ENCODE measurements at places on chromosomes 2 and 18.

DNA sequence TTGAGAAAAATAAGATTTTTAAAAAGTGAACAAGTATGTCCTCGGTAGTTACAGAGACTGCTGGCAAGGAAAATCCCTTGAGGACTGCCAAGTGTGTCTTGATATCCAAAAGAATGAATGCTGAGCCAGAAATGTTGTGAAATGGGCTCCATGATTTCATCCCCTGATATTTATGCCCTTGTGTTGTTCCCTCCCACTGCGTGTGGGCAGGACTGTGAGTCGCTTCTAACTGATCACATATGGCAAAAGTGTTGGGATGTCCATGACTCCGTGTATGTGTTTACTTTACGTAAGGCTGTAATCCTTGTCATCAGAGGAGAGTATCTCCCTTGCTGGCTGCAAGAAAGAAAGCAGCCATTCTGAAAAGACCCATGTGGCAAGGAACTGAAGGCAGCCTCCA is 285.1 kb downstream of the SS18 start:
- DNase-seq = no peak

- DNase-seq = no peak
Observed at GRCh38 chr2:34533585-34534183, 934.6 kb upstream of the FAM98A start.

DNA sequence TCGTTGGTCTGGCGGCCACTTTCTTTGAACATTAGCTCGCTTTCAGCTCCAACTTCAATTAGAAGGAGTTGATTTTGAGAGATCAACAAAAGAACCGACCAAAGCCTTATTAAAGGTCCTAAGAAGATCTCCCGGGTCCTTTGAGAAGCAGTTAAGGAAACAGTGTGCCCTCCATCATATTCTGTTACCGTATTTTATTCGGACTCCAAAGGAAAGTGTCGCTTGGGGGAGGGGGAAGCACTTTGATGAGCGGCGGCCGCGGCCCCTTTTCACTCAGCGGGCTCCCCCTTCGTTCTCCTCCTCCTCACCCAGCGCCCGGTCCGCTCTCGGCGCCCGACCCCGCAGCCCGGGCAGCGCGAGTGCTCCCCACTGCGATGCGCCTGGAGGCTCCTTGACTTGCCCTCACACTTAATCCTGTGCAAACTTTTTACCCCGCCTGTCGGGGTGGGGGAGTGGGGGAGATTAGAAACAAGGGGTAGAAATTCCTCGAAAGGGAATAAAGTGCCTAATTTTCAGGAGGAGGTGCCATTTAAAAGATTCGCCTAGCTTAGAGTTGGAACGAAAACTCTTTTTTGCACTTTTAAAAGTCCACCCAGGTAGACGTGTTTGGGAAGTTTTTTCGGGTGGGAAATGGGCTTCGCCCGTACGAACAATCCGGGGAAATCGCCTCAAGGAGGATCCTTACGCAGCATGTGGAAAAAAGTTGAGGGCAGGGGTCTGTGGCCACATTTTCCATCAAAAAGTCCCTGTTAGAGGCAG is 1.2 kb upstream of the OTX1 start:
- no peak for DNase-seq

GRCh38 chr2:209976698-209977385 is 25.6 kb upstream of the RPE start:
- no peak for DNase-seq

DNA sequence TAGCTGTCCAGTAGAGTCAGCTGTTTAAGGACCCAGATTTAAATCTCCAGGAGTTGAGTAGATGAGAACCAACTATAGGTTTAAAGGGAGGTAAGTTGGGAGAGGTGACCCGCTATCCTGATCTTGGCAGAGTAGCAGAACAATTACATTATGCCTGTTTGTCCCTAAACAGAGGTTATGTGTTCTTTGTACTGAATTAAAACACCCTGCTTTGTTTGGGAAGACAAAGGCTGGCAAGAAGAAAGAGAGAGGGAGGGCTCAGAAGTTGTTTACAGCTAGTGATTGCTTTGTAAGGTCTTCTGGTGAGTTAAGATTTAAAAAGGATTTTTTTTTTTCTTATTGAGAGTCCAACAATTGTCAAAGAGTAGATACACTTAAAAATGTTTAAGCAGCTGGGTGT is 37.3 kb downstream of the USP14 start:
- DNase-seq = no peak

GRCh38 chr2:105739426-105739825 is 5.3 kb upstream of the NCK2 start:
- no peak for DNase-seq

GRCh38 chr2:124882423-124882822 is 857.3 kb downstream of the CNTNAP5 start:
- no peak for DNase-seq

DNA sequence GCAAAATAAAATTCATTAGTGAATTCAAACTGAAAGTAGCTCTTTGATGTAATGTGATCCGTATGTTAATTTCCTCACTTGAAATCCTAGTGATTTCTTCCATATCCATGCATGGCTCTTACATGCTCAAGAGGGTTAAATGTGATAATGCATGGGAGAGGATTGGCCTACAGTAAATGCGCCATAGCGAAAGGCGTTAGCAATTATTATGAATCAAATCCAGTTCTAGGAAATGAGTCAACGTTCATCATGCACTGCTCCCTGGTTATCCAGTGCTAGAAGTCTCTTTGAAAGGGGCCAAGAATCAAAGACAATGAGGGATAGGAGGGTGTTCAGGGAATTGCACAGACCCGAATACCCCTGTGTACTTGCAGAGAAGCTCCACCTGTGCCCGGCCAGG is 101.4 kb upstream of the RASGRP3 start:
- DNase-seq = no peak

DNA sequence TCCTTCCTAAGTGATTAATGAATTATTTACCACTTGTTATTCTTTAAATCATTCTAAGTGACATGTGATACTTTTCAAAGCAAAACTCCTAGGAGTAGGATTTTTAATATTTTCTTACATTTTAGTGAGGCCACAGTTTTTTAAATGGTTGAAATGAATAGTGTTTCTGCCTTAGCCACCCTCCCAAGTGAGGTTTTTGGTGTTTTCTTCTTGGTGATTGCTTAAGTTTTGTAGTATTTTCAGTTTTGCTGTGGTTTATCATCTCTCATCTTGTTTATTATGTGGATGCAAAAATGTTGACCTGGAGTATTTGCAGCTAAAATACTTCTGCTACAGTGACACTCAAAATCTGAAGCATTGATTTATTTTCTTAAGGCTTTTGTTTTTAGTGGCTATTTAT is 9.8 kb downstream of the AFTPH start:
- no peak for DNase-seq

- DNase-seq = peak; percentile 58
Observed at GRCh38 chr2:26922405-26923188, 47.8 kb upstream of the MAPRE3 start.

GRCh38 chr2:45156605-45157004 is 147.4 kb upstream of the SIX2 start:
- DNase-seq = no peak

DNA sequence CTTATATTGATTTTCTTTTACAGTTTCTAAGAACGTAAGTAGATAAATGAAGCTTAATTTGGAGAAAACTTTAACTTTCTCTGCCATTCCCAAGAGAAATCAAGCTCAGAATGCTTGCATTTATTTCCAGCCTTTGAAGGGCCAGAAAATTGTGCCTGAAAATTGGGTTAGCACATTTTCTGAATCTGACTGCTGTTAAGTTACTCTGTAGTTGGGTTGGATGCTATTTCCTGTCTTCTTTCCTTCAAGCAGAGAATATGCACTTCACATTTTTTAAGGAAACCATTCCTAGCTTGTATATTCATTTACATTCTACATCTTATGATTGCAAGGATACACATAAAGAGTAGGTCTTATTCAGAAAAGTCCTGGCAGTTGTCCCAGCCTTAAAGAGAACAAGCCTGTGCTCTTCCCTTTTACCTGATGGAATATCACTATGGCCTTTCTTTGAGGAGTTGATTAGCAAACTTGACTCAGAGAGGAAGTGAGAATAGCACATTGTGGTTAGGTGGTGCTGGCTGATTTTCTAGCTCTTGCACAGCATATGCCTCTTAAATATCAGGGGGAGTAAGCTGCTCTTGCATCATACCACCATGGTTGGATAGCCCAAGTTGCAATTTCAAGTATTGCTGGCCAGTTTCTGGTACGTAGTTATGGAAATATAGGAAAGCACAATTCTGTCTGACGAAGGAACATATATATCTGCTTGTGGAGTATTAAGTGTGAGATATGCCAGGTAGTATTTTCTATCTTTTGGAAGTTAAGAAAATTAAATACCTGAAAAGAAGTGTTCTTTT is 133.7 kb downstream of the COMMD1 start:
- DNase-seq = no peak

- DNase-seq = no peak
Observed at GRCh38 chr2:68404164-68404563, 39.1 kb downstream of the PLEK start.

DNA sequence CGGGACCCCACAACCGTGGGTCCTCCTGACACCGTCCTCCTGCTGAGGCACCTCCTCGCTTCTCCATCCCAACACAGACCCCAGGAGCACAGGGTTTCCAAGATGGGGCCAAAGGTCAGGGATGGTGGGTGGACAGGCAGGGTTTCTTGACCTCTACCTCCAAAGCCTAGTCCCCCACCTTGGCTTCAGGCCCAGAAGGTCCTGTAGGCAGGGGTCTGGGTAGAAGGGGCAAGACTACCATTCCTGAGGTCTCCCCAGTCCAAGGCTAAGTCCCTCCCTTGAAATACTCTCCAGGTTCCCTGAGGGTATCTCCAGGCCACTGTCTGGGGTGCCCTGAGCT is 7.1 kb downstream of the CYP26B1 start:
- no peak for DNase-seq

- no peak for DNase-seq
Observed at GRCh38 chr2:37582481-37583220, 88.8 kb downstream of the CDC42EP3 start.

DNA sequence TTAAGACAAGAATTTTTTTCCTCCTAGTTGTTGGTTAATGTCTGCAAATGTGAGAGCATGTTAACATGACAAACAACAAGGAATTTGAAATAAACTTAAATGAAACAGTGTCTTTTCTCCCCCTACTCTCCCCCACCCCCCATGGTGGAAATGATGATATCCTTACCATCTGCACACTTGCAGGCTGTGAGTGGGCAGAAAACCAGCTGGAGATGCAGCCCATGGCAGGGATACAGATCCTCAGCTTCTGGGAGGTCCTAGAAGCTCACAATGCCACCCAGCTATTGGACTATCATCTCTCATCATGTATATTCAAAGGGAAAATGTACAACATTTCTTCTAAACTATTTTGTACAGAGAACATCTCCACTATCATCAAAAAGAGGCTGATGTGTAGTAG is 196.8 kb downstream of the SLC8A1 start:
- DNase-seq = no peak

DNA sequence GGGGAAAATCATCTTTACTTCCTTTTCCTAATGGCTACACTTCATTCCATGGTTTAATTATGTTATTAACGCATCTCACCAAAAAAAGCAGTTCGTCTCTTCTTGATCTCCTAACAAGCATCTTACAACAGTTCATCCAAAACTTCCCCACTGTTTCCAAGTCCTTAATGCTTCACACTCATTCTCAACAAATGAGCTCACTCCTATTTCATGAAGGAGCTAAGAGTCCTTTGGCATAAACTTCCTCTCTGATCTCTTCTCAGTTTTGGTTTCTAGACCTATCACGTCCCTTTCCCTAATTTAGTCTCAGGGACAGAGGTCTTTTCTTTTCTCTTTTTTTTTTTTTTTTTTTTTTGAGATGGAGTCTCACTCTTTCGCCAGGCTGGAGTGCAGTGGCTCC is 205.9 kb upstream of the SLC39A10 start:
- DNase-seq = no peak

- DNase-seq = no peak
Observed at GRCh38 chr2:112602917-112603316, 18.5 kb downstream of the CHCHD5 start.

DNA sequence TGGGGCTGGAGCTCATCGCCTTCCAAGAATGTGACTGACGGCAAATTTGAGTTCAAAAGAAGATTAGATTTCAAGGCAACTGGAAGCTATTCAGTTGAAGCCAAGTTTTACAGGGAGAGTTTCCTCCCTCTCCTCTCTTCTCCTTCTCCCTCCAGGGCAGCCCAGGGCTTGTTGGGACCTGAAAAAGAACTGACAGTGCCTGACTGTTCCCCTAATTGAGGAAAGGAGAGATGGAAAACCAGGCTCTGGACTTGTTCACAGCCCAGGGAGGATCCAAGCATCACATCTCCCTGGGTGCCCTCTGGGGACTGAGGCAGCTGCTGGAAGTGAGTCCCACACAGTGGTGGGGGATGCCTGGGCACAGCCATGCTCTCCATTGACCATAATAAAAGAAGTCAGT is 88.1 kb downstream of the THNSL2 start:
- no peak for DNase-seq

DNA sequence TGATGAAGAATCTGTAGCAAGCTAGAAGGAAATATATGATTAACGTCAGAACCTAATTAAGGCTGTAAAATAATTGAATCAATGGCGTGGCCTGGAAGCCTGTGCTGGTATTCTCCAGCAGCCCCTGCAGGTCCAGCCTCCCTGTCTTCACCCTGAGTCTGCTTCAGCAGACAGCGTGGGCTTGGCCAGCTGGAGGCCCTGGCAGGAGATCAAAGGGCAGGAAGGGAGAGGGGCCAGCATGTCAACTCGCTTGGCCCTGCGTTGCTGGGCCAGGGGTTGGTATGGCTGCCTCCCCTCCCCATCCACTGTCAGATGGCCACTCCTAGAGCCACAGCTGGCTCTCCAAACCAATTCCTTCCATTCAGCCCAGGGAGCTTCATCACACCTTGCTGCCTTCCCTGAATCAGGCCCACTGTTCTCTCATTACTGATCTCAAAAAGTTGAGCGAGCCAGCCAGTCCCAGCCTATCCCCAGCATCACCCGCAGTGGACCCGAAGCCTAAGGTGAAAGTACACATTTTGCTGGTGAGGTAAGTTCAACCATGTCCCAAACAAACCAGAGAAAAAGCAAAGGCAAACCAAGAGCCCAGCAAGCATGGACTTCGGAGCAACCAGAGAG is 228.4 kb upstream of the AGAP1 start:
- DNase-seq = no peak

DNA sequence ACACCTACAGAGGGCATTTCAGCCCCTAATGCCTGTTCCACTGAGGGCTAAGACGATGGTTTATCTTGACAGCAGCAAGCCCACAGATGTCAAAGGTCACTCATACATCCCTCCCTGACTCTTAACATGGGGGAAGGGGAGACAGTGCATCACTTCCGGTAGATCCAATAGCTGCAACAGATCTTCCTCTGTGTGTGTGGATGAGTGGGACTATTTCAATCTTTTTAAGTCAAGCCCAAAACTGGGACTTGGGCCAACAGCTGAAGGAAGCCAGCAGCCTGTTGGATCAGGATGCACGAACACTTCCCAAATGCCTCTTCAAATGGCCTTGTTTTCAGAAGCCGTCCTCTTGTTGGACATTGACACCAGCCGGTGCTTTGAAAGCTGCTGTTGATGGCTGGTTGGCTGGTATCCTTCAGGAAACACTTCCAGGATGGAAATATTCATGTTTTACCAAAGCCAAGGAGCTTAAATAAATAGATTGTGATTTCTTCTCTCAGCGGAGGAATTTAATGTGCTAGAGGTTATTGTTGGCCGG is 59.2 kb downstream of the IL1R2 start:
- DNase-seq = no peak

GRCh38 chr2:16096962-16097361 is 156.6 kb downstream of the MYCN start:
- no peak for DNase-seq

- DNase-seq = no peak
Observed at GRCh38 chr2:16255120-16255519, 314.8 kb downstream of the MYCN start.

GRCh38 chr2:106021662-106022028 is 172.5 kb downstream of the UXS1 start:
- no peak for DNase-seq

GRCh38 chr2:219106251-219106650 is 45.5 kb upstream of the IHH start:
- DNase-seq = no peak
